B cell (primary cell): ENCODE measurements at places on chromosomes 4 and X.
A peak's percentile ranks its signal among the peaks of the same experiment; 100 is the strongest.

- no peak overlapping the region for H3K4me3 ChIP-seq
- peaks cover 31% of the 10 kb centered on the region for H3K4me1 ChIP-seq
- H3K27me3 ChIP-seq = no peaks in the 10 kb centered on the region
- H3K36me3 ChIP-seq = no peaks in the 10 kb centered on the region
- DNase-seq = no peak
These were observed 4.2 kb upstream of the MTMR1 start for GRCh38 chrX:150688911-150689451.

DNA sequence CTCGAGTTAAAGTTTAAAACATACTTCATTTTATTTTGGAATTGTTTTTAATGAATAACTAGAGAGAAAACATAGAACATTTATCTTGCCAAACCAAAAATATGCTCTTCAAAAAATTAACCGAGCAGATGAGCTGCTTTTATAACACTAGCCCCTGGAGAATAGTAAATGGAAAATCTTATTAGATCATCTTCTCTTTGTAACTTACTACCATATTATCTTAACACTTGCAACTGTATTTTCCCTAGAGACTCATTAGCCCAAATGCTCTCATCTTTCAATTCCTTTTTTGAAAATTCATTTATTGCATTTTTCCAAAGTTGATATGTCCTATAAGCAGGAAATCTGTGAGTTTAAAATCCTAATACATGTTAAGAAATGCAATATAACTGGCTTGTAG lies 143.3 kb downstream of the CAMK2D start:
- no peaks in the 10 kb centered on the region for H3K36me3 ChIP-seq
- H3K27ac ChIP-seq = peak overlapping the region; percentile 75
- DNase-seq = peak; percentile 25
- H3K4me3 ChIP-seq = peak overlapping the region; percentile 18
- no peaks in the 10 kb centered on the region for H3K27me3 ChIP-seq

- no peaks in the 10 kb centered on the region for H3K4me1 ChIP-seq
- no peaks in the 10 kb centered on the region for H3K36me3 ChIP-seq
- H3K27ac ChIP-seq = no peak overlapping the region
- H3K27me3 ChIP-seq = no peaks in the 10 kb centered on the region
These were observed 63.6 kb downstream of the CPZ start for GRCh38 chr4:8656185-8656517.

- H3K36me3 ChIP-seq = no peaks in the 10 kb centered on the region
- DNase-seq = no peak
- H3K4me1 ChIP-seq = no peaks in the 10 kb centered on the region
These were observed 92.0 kb upstream of the ADGRG2 start for GRCh38 chrX:19214311-19214710.

GRCh38 chr4:164997941-164998340 lies 20.5 kb upstream of the TRIM61 start:
- H3K27me3 ChIP-seq = no peaks in the 10 kb centered on the region
- H3K4me1 ChIP-seq = no peaks in the 10 kb centered on the region
- H3K4me3 ChIP-seq = no peak overlapping the region

- no peaks in the 10 kb centered on the region for H3K27me3 ChIP-seq
- no peak for DNase-seq
- H3K27ac ChIP-seq = no peak overlapping the region
- H3K4me1 ChIP-seq = no peaks in the 10 kb centered on the region
- H3K36me3 ChIP-seq = no peaks in the 10 kb centered on the region
- no peak overlapping the region for H3K4me3 ChIP-seq
These were observed 23.5 kb upstream of the SLC34A2 start for GRCh38 chr4:25632135-25632534.

- no peaks in the 10 kb centered on the region for H3K36me3 ChIP-seq
- H3K27me3 ChIP-seq = peaks cover 3% of the 10 kb centered on the region
- no peak for DNase-seq
- no peak overlapping the region for H3K27ac ChIP-seq
These were observed 195.3 kb upstream of the LNX1 start for GRCh38 chr4:53786632-53787031.

GRCh38 chr4:145720656-145721055 lies 40.7 kb downstream of the C4orf51 start:
- DNase-seq = no peak
- H3K36me3 ChIP-seq = no peaks in the 10 kb centered on the region
- no peaks in the 10 kb centered on the region for H3K4me1 ChIP-seq
- no peak overlapping the region for H3K27ac ChIP-seq
- H3K4me3 ChIP-seq = no peak overlapping the region
- H3K27me3 ChIP-seq = no peaks in the 10 kb centered on the region

DNA sequence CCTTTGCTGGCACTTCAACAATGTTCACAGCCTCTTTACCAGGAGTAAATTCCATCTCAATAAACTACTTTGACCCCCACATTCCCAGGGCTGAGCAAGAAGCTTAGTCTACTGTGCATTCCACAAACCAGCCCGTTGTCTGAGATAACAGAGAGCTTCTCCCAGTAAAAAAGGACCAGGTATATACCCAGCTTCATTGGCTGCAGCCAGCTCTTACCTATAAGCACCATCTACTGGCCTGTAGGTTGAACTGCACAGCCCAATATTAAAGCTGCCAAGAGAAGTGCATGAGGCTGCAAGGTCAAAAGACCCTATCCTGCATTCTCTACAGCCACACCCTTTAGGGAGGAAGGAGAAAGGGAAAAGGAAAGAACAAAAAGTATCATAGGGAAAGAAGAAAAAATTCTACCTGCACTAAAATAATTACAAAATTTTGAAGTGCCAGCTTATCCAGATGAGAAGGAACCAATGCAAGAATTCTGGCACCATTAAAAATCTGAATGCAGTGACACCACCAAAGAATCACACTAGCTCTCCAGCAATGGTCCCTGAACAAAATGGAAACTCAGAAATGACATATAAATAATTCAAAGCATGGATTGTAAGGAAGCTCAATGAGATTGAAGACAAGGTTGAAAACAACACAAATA lies 45.7 kb upstream of the INTU start:
- no peak overlapping the region for H3K4me3 ChIP-seq
- no peak for DNase-seq
- H3K4me1 ChIP-seq = no peaks in the 10 kb centered on the region
- no peaks in the 10 kb centered on the region for H3K27me3 ChIP-seq

DNA sequence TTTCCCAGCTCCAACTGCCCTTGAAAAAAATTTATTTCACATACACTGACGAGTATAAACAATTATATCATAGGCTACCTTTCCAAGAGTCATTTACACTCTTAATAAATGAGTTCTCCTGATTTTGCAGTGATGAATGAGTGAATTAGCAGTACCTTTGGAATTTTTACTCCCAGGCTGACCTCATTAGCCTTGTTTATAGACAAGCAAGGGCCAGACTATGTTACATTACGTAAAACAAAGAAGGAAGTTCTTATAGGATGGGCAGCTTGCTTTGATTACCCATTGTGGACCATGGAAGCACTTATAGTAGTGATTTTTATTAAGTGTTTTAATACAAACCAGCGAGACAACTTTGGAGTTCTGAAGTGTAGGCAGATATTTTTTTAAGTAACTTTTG lies 112.9 kb upstream of the C1QTNF7 start:
- no peaks in the 10 kb centered on the region for H3K36me3 ChIP-seq
- no peak overlapping the region for H3K4me3 ChIP-seq

GRCh38 chrX:130321550-130321949 lies 18.2 kb upstream of the SLC25A14 start:
- no peaks in the 10 kb centered on the region for H3K36me3 ChIP-seq
- no peaks in the 10 kb centered on the region for H3K4me1 ChIP-seq
- H3K27me3 ChIP-seq = no peaks in the 10 kb centered on the region
- no peak for DNase-seq

DNA sequence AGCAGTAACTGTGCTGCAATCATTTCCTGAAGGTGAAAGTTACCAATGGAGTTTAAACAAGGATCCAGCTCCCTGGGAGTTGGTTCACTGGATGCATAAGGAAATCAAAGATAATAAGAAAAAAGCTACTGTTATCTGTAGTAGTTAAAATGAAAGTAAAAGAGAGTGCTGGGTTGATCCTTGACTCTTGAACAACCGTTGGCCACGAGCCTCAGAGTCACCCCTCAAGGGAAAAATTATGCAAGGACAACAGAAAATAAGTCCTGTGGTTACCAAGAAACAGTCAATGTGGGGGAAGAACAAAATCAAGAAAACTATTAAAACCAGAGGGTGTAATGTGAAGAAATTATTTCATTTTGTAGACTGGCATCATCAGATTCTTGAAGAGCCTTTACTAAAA lies 49.7 kb upstream of the DDIT4L start:
- no peak overlapping the region for H3K4me3 ChIP-seq
- no peaks in the 10 kb centered on the region for H3K36me3 ChIP-seq
- no peak overlapping the region for H3K27ac ChIP-seq
- no peaks in the 10 kb centered on the region for H3K4me1 ChIP-seq
- no peaks in the 10 kb centered on the region for H3K27me3 ChIP-seq

DNA sequence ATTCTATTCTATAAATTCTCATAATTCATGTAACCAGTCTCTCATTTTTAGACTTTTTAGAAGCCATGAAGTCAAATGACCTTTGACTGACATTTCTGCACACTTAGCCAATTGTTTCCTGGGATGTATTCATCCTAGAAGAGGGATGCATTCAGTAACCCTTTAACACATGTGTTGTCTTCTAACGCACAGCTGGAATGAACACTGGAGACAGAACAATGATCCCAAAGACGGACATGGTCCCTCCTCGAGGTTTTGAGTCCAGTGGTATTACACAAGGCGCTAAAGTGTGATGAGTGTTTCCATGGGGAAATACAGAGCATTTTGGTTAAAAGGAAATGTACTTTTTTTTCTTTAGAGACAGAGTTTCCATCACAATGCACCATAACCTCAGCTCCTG lies 39.8 kb upstream of the CLDN24 start:
- no peaks in the 10 kb centered on the region for H3K4me1 ChIP-seq
- no peak for DNase-seq
- H3K27ac ChIP-seq = no peak overlapping the region
- H3K4me3 ChIP-seq = no peak overlapping the region
- H3K27me3 ChIP-seq = no peaks in the 10 kb centered on the region

DNA sequence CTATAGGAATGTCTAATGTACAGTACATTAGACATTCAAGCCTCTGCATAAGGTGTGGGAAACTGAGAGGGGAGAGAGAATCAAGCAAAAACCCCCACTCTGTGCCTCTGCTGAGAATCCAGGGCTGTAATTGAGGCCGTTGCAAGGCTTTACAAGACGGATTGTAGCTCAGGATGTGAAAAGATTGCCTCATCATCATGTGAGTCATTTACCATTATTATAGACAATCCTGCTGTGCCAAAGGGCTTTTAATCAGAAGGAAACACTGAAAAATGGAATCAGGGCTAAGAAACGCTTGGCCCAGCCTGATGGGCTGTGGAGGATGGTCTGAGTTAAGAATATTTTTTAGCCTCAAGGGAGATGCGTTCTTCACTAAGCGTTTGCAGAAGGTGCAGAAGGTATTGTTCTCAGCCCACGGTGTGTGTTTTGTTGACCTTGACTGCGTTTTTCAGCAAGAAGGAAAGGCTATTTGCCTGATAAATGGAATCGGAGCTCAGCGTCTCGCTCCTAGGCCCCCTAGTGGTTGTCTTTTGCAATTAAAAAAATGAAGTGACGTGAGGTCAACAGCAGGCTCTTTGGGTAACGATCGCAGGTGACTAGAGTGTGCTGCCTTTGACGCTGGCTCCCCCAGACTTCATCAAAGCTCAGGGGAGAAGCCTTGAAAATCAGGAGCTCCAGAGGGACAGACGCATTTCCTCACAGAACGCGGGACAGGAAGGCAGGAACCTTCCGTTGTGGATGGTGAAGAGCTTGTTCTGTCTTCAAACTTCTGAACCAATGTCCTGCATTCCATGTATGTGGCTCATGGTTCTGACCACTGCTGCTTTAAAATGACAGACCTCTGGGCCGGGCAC lies 18.1 kb upstream of the CHRNA9 start:
- H3K27ac ChIP-seq = peak overlapping the region; percentile 57
- DNase-seq = peak; percentile 87
- H3K36me3 ChIP-seq = no peaks in the 10 kb centered on the region

DNA sequence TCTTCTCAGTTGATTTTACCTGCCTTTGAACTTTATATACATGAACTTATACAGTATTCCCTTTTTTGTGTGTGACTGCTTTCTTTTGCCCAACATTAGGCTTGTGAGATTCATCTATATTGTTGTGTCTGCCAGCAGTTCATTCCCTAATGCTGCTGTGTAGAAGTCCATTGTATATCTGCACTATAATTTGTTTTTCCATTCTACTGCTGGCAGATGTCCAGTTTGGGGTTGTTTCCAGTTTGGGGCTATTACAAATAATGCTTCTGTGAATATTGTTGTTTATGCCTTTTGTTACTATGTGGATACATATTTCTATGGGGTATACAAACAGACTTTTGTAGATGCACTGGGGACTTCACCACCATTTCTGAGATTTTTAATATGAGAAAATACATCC lies 268.4 kb downstream of the DCTD start:
- H3K4me1 ChIP-seq = no peaks in the 10 kb centered on the region
- DNase-seq = no peak
- H3K4me3 ChIP-seq = no peak overlapping the region
- H3K27ac ChIP-seq = no peak overlapping the region

DNA sequence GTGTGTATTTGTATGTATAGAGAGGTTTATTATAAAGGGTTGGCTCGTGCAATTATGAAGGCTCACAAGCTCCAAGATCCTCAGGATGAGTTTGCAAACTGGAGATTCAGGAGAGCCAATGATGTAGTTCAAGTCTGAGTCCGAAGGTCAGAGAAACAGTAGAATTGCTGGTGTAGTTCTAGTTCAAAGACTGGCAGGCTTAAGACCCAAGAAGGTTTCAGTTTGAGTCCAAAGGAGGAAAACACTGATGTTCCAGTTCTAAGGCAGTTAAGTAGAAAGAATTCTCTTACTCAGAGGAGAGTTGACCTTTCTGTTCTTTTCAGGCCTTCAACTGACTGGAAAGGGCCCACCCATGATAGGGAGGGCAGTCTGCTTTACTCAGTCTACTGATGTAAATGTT lies 89.1 kb downstream of the PTPN13 start:
- no peak overlapping the region for H3K4me3 ChIP-seq
- H3K27ac ChIP-seq = no peak overlapping the region
- no peaks in the 10 kb centered on the region for H3K4me1 ChIP-seq
- no peaks in the 10 kb centered on the region for H3K27me3 ChIP-seq
- DNase-seq = no peak
- no peaks in the 10 kb centered on the region for H3K36me3 ChIP-seq

GRCh38 chr4:16464651-16465050 lies 238.4 kb upstream of the TAPT1 start:
- no peaks in the 10 kb centered on the region for H3K27me3 ChIP-seq
- no peak overlapping the region for H3K27ac ChIP-seq
- no peak for DNase-seq
- H3K4me3 ChIP-seq = no peak overlapping the region
- H3K36me3 ChIP-seq = no peaks in the 10 kb centered on the region

GRCh38 chr4:104491481-104492182 lies 3.1 kb downstream of the CXXC4 start:
- peak; percentile 41 for DNase-seq
- peaks cover 36% of the 10 kb centered on the region for H3K27me3 ChIP-seq
- H3K36me3 ChIP-seq = no peaks in the 10 kb centered on the region
- peak overlapping the region; percentile 38 for H3K4me3 ChIP-seq
- no peak overlapping the region for H3K27ac ChIP-seq
- peaks cover 28% of the 10 kb centered on the region for H3K4me1 ChIP-seq

DNA sequence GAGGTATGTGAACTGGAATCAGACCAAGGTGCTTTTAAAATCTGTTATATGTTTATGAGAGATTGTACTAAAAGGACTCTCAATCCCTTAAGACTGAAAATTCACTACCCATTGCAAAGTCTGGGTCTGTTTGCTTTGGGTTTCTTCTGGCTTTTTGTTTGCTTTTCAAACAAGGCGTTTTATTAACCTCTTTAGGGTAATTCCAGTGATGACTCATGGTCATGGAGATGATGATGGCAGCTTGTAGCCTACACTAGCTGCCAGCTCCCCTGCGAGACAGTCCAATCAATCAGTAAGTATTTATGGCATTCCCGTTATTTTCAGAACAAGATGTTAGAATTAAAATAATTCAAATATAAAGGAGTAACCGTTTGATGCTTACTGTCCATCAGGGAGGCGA lies 643.8 kb upstream of the FTHL17 start:
- no peak overlapping the region for H3K27ac ChIP-seq
- DNase-seq = no peak
- no peaks in the 10 kb centered on the region for H3K27me3 ChIP-seq
- no peaks in the 10 kb centered on the region for H3K4me1 ChIP-seq
